Hippocampal formation (tissue), 2 donors: ENCODE measurements at places on chromosomes 2 and 18.

DNA sequence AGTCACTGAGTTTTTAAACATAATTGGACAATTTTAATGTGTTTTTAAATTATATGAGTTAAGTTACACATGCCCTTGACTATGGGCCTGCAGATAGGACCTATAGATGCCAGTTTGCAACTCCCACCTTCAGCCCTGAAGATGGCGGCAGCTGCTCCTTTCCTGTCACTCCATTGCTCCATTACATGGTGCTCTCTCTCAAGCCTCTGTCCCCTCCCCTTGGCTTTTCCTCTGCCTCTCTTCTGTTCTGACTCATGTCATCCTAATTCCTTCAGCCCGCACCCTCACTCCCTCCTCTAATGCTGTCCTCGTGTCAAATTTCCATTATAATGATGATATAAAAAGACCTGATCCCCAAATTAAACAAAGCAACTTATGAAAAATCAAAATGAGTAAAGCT is 133.7 kb upstream of the HNRNPA3 start:
- no peak for DNase-seq

- no peak for DNase-seq
Observed at GRCh38 chr2:60527762-60528161, 25.7 kb downstream of the BCL11A start.

DNA sequence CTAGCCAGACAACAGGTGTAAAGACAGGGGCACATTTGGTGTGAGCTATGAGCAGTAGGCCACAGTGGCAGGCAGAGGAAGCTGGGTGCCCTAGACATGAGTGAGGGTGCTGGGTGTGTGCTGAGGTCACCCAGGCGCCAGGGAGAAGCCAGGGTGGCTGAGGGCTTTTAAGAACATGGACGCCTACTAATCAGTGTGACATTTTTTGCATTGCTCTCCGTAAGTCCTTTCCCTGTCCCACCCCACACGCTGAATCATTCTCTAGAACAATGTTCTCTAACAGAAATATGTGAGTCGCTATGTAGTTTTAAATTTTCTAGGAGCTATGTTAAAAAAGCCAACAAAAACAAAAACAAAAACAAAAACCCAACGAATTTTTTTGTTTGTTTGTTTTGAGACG is 204.5 kb upstream of the REV1 start:
- no peak for DNase-seq

GRCh38 chr2:155372969-155373368 is 674.5 kb downstream of the KCNJ3 start:
- DNase-seq = peak; percentile 54

- no peak for DNase-seq
Observed at GRCh38 chr2:166334805-166335204, 40.9 kb downstream of the SCN9A start.

DNA sequence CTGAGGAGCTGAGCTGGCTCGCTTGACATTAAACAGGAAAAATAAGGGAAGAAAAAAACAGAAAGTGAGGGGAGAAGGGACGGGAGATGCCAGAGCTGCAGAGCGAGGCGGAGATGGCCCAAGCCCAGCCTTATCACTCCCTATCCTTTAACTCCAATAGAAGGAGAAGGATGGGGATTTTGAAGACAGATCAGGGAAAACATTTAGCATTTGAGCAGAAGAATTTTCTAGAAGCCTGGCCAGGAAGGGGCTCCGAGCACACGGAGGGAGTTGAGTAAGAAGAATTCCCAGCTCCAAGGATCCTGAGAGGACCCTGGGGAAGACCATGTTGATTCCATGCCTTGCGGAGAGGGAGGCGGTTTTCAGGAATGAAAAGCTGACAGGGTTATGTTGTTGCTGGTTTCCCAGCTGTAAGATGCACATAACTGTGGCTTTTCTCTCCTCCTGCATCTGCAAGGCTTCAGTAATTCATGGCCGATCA is 35.6 kb downstream of the TWIST2 start:
- no peak for DNase-seq

GRCh38 chr18:25825979-25826776 is 264.2 kb downstream of the SS18 start:
- no peak for DNase-seq

DNA sequence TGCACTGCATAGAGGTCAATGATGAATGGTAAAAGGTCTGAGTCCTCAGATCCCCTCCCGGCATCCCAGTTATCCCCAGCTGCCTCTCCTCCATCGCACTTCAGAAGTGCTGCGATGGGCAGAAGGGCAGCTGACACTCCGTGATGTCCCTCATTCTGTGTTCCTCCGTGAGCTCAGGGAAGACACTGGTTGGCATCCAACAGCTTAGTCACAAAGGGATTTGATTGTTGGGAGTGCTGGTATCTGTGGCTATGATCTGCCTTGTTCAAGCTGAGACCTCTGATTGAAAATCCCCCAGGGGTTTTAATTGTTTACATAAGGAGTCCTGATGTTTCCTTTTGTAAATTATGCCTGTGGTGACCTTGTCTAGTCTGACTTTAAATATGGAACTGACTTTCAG is 19.0 kb upstream of the SAG start:
- DNase-seq = peak; percentile 19

- DNase-seq = no peak
Observed at GRCh38 chr18:78742218-78742745, 237.3 kb upstream of the SALL3 start.

GRCh38 chr2:46195819-46196218 is 101.4 kb upstream of the EPAS1 start:
- no peak for DNase-seq

DNA sequence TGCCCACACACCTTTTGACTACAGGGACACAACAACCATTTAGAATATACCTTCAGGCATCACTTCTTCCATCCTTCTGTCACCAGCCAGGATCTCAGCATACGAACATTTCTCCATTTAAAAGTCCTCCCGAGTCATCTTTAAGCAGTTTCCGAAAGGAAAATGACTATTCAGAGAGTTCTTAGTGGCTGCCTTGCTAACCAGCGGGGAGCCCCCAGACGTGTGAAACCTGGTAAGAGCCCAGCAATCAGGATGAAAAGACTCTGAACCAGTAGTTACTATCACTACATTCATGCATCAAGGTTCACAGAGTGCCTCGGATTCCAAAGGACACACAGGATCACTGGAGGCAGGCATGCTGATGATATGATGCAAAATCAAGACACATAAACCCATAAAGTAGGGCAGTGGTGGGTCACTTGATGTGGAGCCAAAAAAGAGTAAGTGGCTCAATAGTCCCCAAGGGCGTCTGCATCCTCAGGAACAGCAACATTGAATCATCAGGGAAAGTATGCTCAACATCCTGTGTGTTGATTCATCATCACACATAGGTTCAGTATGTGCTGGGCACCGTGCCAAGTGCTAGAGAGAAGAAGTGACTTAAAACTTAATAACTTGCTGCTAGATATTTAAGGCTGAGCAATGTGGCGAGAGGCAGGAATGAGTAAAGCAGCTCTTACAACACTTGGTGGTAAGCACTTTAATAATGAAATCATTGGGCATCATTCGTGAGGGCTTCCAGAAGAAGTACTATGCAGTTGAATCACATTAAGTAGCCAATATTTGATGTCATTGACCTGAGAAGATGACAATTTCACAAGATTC is 4.4 kb downstream of the CCL20 start:
- no peak for DNase-seq

DNA sequence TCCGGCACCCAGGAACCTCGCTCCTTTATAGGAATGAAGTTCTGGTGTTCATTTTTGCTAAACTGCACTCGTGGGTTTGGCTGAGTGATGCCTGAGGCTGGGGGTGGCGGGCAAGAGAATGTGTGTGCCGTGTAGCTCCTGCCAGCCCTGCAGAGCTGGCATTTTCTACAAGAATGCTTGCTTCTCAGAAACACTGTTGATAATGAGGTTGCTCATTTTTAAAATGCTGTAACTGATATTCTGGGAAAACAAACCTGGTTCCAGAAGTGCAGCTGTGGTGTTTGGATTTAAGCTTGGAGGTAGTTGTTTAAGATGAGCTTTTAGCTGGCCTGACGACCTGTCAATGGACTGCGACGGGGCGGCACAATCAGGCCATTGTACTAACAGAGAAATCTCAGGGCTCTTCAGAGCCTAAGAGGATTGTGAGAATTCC is 511.9 kb upstream of the TNP1 start:
- no peak for DNase-seq

- no peak for DNase-seq
Observed at GRCh38 chr2:223062396-223062795, 10.4 kb downstream of the KCNE4 start.

- no peak for DNase-seq
Observed at GRCh38 chr18:48835119-48835518, 115.6 kb downstream of the SMAD7 start.

DNA sequence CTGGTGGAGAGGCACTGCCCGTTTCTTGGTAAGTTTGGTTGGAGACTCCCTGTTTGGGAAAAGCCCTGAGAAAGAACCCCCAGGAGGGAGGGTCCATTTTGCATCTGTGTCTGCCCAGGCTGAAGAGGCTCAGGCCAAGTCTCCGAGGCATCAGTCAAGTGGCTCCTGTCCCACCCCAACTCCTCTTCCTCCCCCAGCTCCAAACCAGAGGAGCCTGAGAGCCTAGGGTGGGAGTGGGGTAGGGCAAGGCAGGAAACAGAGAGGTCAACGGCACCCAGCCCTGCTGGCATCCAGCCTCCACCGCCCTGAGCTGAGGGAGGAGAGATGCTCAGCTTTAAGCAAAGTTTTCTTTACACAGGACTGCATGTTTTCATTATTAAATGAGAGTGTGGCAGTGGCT is 38.2 kb downstream of the CYP27C1 start:
- DNase-seq = no peak

- DNase-seq = no peak
Observed at GRCh38 chr2:120465989-120466703, 120.2 kb downstream of the INHBB start.

DNA sequence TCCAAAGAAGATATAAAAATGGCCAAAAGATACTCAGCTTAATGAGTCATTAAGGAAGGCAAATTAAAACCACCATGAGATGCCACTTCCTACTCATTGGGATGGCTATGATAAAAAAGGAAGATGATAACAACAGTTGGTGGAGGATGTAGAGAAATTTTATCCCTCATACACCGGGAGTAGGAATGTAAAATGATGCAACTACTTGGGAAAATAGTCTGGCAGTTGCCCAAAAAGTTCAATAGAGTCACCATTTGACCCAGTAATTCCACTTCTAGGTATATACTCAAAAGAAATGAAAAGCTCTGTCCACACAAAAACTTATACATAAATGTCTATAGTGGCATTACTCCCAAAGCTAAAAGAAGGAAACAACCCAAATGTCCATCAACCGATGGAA is 10.1 kb upstream of the SULT1C2 start:
- DNase-seq = no peak

DNA sequence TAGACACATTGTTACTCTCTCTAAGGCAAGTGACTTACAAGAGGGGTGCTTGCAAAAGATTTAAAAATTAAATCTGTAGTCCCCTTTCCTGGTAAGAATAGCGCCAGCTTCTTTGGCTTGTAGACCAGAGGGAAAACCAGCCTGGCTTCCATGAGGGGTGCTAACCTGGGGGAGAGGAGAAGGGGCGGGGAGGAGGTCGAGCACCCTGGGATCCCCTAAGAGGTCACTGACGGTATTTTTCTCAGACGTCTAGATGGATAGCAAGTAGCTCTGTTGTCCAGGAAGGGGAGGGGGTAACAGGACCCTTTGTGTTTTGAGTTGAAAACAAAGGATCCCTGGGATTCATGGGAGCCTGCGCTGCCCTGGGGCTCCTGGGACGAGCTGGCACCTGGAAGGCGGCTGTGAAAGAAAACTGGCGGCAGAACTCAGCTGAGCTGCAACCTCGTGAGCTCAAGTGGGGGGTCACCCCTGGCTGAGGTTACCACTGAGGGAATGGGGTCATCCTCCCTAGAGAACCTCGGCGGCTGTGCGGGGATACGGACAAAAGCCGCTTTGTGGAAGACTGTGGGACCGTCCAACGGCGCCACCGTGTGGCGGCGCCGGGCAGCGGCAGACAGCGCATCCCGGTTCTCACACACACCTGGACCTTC is 37.8 kb upstream of the MRPL19 start:
- peak; percentile 14 for DNase-seq

DNA sequence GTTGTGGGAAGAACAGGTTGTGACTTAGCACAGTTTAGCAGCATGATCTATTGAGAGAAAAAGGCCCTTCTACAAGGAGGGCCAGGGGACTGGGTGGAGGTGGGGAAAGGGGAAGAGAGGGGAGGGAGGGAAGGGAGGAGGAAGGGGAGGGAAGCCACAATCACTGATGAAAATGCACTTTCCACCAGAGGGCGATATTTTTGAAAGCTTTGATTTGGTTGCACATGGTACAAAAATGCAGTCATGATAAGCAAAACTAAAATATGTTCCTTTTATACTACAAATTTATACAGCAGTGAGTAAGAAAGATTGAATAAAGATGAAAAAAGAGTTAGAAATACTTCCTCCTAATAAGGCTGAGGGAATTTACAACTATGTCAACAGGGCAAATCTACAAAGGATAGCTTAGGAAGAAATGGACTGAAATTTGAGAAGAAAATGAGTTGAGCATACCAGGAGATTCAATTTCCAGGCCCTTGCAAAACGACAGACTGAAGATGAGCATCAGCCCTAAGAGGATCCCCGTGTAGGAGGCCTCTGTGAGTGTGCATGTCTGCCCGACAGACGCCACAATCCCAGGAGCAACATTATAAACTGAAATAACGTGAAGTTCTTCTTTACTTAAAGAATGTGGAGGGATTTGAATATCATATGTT is 17.2 kb downstream of the SH3YL1 start:
- peak; percentile 35 for DNase-seq

- no peak for DNase-seq
Observed at GRCh38 chr2:99974275-99974674, 168.1 kb downstream of the AFF3 start.

GRCh38 chr2:168155046-168155445 is 92.3 kb downstream of the STK39 start:
- DNase-seq = no peak
